Stimulated activated CD8-positive, alpha-beta memory T cell treated with anti-CD3 and anti-CD28 coated beads, Interleukin-15, amount 100 ng/mL, for 24 hours (primary cell): ENCODE measurements at places on chromosomes 5 and 9.

- DNase-seq: no peak
These were observed 2.5 kb upstream of the ACTL7A start for GRCh38 chr9:108859459-108860114.

DNA sequence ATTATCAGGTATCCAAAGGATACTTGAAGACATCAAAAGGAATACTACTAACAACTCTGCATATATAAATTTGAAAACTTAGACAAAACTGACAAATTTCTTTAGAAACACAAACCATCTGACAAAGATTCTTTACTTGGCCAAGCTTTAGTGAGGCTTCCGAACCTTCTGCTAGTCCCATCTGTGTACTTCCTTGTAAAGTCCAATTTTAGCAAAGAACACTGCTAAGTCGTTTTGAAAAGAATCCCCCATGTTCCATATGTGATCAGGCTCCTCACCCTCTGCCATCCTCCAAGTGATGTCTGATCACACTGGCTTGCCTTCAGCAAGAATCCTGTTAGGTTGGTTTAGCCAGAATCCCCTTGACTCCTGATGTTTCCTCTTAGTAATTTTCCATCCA lies 150.0 kb upstream of the ACO1 start:
- DNase-seq: no peak

- no peak for DNase-seq
These were observed 306.9 kb upstream of the SMARCA2 start for GRCh38 chr9:1708219-1708618.

DNA sequence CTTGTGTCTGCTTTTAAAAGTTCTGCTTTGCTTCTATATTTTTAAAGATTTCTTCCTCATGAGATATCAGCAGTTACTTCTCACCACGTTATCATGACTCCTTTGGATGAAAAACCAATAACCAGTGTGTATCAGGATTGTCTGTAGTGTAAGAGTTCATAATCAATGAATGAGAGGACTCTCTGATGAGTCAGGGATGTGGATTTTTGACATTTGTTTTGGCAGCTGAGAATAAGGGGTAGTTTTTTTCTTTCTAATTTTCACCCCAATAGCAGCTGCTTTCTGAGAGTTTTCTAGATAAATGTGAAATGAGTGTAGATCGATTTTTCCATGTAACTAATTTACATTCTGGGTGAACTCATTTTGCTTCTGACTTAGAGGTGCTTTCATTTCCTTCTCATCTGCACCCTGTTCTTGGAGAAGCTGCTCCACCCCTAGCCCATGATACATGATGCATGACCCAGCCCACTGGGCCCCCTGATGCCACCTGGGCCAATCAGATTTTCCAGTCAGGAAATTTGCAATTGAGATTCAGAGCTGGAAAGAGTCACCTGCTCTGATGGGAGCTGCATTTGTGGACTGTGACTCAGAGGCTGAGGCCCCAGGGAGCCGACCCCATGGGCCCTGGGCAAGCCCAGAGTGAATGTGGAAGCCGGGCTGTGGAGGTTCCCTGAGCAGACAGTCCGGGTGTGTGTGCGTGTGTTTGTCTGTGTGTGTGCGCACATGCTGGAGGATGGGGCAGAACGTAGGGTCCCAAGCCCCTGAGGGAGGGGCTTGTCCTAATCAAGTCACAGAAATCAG lies 159.3 kb downstream of the RGS3 start:
- DNase-seq: no peak

DNA sequence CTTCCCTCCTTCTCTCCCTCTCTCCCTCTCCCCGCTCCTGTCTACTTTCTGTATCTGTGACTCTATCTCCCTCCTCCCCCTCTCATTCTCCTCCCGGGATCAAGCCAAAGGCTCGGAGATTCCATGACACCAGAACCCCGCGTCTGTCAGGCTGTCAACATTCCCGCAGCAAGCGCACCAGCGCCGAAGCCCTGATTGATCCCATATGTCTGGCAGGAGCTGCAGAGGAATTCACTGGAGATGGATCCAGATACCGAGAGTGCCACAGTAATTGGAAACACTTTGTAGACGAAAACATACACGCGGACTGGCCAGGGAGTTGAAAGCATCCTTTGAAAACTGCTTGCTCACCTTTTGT lies 300 bp upstream of the SVEP1 start:
- DNase-seq: no peak

DNA sequence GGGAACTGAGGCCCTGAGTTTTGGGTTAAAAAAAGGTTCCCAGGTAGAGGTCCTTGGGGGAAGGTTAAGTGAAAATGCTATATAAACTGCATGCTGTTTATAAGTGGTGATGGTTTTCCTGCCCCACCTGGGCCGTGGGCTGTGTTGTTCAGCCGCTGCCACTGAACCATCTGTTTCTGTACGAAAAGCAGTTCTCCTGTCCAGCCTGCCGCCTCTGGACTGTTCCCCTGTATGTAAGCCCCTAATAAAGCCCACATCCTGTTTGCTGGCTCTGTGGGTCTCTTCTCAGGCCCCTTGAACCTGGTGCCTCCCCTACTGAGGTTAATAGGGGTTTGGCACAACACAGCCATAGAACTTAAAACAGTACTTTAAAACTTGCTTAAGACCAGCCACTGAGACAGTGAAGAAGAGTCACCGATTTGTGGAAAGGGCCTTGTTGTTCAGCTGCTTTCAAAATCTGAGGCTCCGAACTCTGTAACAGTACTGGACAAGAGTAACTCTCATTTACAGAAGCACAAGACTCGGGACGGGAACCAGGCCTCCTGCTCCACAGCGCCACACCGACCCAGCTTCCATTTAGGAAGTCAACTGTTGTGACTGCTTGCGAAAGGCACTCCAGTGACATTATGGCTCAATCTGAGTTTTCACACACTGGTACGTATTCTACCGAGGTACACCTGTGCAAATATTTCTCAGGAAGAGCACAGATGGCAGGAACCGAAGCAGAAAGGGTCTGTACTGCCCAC lies 192.5 kb downstream of the CDK5RAP2 start:
- no peak for DNase-seq

DNA sequence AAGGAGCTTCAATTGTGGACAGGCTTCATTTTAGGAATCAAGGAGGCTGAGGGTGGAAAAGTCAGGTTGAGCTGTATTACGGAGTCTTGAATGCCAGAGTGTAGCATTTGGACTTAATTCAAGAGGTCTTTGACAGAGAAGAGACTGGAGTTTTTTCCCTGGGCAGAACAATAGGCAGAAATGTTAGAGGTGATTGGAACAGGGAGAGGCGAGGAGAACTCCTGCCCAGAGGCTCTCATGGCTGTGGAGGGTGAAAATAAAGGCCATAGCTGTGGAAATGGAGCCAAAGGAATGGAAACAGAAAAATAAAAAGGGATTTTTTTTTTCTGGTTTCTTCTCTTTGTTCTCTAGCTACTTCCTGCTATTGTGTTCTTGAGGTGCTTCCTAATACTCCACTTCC lies 3.7 kb upstream of the IFNB1 start:
- no peak for DNase-seq

DNA sequence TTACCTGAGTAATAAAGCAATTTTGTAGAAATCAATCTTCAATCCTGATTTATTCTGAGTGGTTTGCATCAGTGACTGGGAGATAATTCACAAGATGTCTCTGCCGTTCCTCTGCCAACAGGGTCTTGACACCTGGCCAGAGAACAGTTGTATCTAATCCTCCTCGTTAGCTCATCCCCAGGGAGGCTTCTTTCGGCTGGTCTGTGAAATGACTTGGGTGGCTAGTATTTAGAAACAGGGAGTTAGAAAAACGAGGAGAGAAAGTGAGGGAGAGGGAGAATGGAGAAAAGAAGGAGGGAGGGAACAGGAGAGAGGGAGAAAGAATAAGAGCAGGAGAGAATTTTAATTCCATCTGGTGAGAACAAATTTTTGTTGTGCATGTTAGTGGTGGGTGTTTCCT lies 600.2 kb upstream of the TLE4 start:
- no peak for DNase-seq

DNA sequence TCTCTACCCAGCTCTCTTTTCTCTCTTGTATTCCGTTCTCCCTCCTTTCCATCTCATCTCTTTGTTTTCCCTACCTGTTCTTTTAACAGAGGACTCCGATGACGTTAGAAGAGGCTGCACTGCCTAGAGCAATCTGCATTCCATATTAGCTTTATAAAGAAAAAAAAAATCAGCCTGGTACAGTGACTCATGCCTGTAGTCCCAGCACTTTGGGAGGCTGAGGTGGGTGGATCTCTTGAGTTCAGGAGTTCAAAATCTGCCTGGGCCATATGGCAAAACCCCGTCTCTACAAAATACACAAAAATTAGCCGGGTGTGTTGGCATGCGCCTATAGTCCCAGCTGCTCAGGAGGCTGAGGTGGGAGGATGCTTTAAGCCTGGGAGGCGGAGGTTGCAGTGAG lies 49.0 kb downstream of the DAPK1 start:
- no peak for DNase-seq

DNA sequence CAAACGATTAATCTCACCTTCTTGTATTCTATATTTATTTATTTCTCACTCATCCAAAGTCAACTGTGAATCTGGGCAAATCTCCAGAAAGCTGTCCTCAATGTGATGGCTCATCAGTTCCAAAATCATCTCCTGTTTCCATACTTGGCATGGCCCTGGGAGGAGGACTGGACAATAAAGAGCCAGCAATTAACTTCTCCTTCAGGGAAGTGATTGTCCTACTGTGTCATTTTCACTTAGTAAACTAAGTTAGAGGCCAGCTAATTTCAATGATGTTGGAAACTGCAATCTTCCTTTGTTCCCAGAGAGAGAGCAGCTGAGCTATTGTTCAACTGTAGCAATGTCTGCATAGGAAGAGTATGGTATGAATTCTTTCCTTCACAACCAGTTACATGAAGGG lies 17.5 kb downstream of the CDH12 start:
- no peak for DNase-seq

DNA sequence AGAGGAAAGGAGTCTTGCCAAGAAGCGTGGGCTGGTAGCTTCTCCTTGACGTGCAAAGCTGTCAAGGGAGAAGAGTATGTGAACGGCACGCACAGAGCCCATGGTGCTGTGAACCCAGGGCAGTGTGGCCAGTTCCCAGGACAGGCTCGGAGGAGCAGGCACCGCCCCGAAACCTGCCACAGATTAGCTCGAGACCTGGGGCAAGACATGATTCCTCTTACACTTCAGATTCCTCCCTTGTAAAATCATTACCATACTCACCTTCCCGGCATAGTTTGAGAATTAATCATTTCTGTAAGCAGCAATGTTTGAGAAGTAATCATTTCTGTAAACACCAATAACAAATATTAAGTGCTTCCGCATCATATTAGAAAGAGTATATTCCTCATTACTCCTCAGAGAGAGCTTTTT lies 19.9 kb downstream of the GOLM1 start:
- DNase-seq: no peak

DNA sequence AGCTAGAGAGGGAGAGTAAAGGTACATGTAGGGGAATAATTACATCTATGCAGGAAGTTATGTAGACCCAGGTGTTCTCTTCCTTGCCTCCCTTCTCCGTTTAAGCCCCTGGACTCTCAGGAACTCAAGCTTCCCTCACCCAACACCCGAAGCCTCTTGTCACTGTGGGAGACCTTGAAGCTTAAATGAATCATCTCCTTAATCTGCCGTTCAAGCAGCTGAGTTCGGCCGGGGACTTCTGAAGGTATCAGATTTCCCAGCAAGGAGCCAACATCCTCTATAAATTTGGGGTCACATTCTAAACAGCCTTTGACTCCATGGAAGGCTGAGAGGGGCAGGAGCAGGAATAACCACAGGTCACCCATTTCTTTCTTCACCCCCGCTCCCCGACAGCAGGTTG lies 412 bp downstream of the IZUMO3 start:
- DNase-seq: no peak

DNA sequence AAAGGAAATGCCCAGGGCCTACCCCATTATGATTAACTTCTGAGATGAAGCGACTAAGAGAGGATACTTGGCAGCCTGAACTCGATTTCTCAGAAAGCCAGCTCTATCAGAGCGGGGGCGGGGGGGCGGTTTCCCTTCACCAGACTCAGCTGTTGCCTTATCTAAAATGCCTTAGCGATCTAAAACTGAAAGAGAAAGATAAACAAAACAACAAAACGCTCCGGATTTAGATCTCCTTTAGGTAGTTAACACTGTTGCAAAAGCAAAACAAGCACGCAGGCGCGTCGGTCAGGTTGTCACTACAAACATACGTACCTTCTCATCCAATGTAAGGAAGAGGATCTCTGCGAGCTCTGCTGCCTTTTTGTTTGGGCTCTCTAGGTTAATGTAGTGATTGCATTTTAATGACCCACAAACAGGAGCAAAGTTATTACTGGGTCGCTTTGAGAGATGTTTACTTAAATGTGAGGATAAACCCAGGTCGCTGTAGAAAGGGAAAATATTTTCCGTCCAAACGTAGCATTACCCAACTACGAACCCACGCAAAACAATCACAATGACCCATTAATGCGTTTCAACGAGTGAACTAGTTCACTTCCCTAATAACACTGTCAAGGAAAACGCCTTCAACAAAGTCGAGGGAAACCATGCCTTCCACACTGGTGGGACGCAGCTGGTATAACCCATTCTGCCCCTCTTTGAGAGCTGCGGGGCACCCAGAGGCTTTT lies 982 bp downstream of the EPB41L4A start:
- no peak for DNase-seq

DNA sequence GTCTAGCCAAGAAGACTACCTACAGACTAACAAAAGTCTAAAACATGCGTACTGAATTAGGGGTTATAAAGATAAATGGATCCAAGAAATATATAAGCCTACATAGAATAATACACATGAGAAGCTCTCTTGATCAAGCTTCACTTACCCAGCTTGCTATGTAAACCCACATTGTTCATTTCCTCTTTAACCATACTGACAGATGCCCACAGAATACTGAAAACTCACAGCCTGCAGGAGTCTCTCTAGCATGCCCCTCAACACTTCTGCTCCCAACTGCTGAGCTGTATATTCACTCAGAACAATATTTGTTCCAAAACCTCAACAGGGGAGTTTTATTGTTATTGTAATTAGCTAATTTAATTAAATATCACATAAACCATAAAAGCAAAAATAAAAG lies 52.4 kb downstream of the RFX3 start:
- no peak for DNase-seq

DNA sequence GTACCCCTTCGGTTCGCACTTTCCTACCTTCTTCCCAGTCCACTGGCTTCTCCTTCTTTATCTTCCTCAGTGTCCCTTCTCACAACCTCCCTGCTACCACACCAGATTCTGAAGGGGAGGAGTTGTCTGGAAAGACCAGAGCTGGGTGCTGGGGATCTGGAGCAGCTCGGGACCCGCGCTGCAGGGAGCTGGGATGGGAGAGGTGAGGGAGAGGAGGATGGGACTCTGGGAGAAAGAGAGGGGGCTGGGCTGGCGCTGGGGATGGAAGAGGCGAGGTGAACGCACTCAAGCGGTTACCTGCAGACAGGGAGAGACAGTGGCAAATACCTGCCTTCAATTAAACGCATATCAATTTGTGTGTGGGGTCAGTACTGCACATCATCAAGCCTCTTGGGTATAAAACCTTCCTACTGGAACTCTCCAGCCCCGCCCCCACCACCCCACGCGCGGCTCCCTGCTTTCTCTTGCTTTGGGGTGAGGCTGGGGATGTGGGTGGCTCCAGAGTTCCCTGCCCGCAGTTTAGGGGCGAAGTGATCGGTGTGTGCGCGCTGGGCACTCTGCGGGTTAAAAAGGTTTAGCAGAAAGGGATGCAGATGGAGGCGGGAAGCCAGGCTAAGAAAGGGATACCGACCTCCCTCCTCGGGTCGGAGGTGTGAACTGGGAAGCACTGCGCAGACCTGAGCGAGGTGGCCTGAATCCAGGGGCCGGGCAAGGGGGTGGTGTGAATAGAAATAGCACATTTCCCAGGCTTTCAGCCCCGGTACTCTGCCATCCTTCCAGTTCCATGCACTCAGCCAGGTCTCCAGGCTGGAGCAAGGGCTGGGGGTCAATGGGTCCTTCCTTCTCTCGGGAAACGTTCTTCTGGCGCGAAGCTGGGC lies 977 bp upstream of the PAM start:
- DNase-seq: no peak

GRCh38 chr5:30768056-30768690 lies 425.3 kb upstream of the CDH6 start:
- no peak for DNase-seq
